ENCODE measurements at places on chromosomes 1 and 21. TPM values are rescaled to one million over a fixed set of nuclear protein-coding genes. Genes with fewer than 3 reads are reported as not detected.

The CLCA1 gene
- total RNA-seq, result not detected

The HTR6 gene
- total RNA-seq, result 0.31 TPM

The FALEC gene
- total RNA-seq, result not detected

The GJA5 gene
- under 0.01 TPM for total RNA-seq
